ENCODE measurements at places on chromosomes 6 and 20. TPM values are rescaled to one million over a fixed set of nuclear protein-coding genes. Genes with fewer than 3 reads are reported as not detected.
A peak's percentile ranks its signal among the peaks of the same experiment; 100 is the strongest.

The PRDM13 gene
- total RNA-seq, result not detected

DNA sequence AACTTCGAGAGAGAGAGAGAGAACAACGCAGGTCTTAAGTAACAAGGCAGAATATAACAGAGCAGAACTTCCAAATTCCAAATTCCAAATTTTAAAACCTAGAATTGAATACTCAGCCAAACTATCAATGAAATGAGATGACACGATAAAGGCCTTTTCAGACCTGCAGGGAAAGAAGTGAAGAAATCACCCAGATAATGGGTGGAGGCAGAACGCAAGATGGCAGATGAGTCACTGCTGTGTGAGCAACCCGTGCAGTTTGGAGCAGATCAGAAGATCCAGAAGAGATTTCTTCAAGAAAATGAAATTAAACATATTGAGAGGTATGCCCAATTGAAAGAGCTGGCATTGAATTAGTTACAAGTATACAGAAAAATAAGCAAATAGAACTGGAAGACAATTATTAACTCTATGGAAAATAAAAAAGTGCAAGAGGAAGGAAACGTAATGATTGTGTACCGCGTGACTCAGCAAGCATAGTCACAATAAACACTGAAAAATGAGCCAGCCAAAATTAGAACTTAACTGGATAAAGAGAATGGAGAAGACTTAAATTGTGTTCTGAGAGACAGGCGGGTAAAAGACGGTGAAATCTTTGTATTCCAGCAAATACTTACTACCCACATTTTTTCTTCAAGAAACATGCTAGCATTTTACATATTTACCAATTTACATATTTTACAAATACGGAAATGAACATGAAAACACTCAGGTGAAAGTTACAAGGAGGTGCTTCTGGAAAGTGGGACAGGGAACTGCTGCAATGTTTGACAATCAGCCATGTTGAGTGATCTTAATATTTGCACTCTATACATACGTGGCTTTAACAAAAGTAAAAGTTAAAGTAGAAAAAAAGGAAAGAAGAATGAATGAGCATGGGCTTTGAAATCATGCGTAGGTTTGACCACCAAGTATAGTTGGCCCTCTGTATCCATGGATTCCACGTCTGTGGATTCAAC lies 87.9 kb upstream of the CDYL start:
- no peak for DNase-seq

DNA sequence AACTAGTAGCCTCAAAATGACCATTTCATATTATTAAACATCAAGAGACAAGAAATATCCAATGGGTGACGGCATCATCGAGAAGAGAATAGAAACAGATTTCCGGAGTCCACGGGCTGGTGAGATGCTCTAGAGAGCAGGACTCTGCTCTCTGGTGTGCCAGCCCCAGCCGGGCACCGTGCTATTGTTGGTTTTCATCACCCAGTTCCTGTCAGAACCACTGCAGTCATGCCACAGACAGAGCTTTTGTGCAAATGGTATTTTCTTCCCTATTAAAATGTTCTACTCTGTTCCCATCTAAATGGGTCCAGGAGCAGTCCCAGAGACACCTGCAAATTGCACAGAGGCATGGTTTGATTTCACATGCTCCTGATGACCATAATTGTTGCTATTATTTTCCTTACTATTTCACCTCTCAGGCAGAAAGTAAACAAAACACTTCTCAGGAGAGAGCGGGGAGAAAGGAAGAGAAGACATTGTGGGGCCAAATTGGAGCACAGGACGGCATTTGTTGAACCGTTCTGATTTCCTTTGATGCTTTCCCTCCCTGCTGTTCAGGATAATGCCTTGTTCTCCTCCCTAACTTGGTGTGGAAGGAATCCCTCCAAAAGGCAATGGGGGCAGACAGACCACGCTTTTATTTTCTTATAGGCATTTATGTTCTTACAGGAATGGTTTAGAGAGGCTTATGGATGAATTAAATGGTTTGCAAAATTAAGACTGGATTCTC lies 11.4 kb upstream of the RAMACL start:
- no peak for DNase-seq

- no peak for DNase-seq
These were observed 979.0 kb downstream of the KIF16B start for GRCh38 chr20:15594158-15594695.

DNA sequence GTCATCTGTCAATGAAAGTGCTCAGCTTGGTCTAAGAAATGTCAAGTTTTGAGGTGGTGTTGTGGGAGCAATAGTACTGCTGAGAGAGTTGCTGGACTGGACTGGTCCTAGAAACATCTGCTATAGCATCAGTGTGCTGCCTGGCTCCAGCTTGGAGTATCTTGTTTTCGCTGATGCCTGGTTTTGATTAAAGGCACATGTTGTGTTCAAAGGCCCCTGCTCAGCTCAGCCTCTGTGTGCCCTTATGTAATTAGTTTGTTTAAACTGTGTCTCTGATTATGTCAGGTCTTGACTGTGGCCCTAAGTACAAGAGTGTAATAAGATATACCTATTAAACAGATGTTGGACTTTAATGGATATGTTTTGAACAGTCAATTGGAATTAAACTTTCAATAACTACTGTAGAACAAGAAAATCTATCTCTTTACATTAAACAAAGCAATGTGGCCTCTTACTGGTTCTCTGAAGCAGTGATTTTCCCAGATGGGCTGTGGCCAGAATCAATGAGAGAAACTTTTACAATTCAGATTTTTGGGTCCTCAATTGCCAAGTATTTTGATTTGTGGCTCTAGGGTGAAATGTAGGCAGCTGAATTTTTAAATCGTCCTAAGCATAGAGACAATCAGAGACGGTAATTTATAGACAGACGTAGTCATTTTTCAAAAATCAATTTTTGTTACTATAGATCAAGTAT lies 668.2 kb downstream of the DHX35 start:
- DNase-seq, result no peak

The RIMS4 gene
- 1.2 TPM for total RNA-seq

The WFDC8 gene
- not detected for total RNA-seq

DNA sequence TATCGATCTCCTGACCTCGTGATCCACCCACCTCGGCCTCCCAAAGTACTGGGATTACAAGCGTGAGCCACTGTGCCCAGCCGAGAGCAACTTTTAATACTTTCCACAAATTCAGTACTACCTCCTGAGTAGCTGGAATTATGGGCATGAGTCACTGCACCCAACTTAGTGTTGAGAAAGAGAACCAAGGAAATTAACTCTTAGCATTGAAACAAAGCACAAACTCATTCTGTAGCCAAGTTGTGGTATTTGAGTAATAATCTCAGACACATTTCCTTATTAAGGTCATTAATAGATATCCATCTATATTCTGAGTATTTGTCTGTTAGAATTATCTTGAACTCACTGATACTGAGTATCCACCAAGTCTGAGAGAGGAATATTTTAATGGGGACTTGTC lies 14.3 kb upstream of the ELOVL2 start:
- DNase-seq, result no peak

DNA sequence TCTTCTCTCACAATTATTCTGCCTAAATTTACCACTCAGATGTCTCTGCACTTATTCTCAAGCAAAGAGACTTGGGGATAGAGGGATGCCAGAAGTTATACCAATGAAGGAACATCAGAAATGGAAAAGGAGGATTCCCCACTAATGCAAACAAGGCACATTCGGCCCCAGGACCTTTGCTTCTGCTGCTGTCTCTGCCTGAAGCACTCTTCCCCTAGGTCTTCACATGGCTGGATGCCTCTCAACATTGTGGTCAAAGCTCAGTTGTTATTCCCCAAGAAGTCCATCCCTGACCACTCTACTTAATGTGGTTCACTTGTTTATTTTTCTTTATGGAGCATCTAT lies 508.7 kb downstream of the DOK5 start:
- DNase-seq, result no peak

- DNase-seq, result no peak
These were observed 49.9 kb downstream of the KCNB1 start for GRCh38 chr20:49432550-49432949.

- no peak for DNase-seq
These were observed 956.5 kb downstream of the TFAP2A start for GRCh38 chr6:9458424-9458823.

The ANKRD66 gene
- not detected for total RNA-seq

The MTHFD1L gene
- 5.1 TPM for total RNA-seq

The DAAM2 gene
- total RNA-seq, result 7.1 TPM

DNA sequence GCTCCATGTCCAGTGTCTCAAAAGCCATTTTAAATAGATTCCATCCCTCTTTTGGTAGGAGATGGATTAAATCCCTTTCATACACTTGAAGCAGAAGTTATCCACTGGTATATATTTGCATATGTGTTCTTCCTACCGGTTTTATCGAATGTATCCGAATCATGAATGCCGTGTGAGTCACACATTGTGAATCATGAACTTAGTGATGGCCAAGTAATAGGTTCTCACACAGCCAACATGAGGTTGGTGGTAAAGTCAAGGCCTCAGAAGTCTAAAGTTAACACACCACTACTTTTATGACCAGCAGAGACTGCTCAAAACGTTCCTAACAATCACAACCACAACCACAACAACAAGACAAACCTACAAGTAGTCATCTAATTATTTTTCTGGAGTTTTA lies 345.5 kb downstream of the THBS2 start:
- no peak for DNase-seq

The NFATC2 gene
- total RNA-seq, result 5.6 TPM

GRCh38 chr20:11849976-11850670 lies 67.6 kb upstream of the BTBD3 start:
- no peak for DNase-seq

The CST5 gene
- total RNA-seq, result not detected

The IRF4 gene
- total RNA-seq, result 11.0 TPM

The SSR1 gene
- total RNA-seq, result 136 TPM

DNA sequence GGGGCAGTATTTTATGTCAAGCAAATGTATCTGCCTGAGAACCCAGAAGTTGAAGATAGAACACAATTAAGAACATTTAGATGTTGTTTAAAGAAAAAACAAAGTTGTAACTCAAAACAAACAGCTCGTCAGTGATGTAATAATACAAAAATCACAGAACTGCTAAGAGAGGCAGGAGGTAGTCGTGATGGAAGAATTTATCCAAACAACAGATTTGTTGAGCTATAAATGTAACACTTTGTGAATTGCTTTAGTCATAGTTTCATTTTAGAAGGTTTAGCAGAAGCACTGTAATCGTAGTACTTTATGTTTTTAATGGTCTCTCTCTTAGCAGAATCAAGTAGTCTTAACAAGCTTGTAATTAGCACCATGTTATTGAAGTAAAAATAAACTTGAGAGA lies 73.6 kb downstream of the SCAF8 start:
- DNase-seq, result no peak

GRCh38 chr6:7628909-7629308 lies 38.9 kb downstream of the SNRNP48 start:
- DNase-seq, result no peak

The TOX2 gene
- total RNA-seq, result 3.0 TPM

DNA sequence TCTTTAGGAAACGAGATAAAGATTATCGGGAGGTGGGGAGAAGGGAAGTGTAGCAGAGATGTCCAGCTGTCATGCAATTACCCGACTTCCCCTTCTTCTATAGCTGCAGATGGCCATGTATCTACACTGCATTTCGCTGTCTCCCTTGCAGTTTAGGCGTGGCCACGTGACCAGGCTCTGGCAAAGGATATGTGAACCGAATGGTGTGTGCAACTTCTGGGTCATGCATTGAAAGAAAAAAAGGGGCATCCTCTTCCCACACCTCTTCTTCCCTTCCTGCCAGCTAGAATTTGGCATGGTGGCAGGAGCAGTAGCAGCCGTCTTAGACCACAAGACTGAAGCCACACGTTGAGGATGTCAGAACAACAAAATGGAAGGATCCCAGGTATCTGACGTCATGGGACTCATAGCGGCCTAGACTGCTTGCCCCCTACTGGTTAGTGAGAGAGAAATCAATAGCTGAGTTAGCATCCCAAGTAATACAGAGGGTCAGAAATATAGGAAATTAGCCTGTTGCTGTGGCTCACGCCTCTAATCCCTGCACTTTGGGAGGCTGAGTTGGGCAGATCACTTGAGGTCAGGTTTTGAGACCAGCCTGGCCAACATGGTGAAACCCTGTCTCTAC lies 32.8 kb downstream of the TCF15 start:
- no peak for DNase-seq

- DNase-seq, result no peak
These were observed at the start of gene CLPSL2 for GRCh38 chr6:35776364-35777215. Gene CLPSL2, plus strand, starts transcription at chr6:35776598. Its CDS starts 21 bp downstream, at chr6:35776619.

DNA sequence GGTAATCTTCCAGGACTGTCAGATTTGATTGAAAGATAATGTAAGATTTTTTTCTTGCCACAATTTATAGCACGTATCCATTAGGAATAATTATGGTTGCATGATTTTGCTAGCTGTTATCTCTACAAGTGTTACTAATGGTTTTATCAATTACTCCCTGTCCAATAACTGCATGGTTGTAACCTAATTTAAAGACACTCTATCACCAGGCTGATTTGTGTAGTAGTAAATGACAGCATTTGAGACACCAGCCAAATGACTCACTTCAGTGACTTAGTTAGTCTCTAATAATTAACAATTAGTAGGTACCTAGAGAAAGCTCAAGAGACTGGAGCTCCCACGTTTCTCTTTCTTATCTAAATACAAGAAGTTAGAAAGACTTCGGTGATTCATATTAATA lies 453.8 kb upstream of the POU3F2 start:
- no peak for DNase-seq

GRCh38 chr6:80338201-80338836 lies 231.8 kb downstream of the BCKDHB start:
- peak; percentile 35 for DNase-seq

The WFDC2 gene
- 124 TPM for total RNA-seq

The ARFGEF2 gene
- 87.1 TPM for total RNA-seq

DNA sequence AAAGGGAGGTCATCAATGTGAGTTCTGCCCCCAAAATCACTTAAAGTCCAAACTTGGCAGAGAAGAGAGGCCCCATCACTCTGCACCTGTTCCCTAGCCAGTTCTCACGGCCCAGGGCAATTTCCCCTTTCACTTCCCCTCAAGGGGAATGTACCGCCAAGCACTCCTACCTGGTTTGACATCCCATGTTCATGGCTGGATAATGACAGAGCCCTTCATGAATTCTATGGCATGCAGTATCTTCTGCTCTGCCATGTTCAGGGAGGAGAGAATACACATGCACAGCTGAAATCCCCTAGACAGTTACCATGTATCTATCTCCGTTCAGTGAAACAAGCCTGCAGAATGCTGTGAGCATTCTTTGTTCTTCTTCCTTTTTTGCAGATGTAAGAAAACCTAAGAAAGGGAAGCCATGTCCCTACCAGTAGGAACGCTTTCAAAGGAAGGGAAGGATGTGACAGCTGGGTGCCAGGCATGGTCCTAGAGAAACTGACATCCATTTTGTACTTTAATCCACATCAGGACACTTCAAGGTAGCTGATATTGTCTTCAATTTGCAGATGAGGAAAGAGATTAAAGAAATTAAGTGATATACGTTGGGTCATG lies 79.8 kb upstream of the ARID1B start:
- no peak for DNase-seq

DNA sequence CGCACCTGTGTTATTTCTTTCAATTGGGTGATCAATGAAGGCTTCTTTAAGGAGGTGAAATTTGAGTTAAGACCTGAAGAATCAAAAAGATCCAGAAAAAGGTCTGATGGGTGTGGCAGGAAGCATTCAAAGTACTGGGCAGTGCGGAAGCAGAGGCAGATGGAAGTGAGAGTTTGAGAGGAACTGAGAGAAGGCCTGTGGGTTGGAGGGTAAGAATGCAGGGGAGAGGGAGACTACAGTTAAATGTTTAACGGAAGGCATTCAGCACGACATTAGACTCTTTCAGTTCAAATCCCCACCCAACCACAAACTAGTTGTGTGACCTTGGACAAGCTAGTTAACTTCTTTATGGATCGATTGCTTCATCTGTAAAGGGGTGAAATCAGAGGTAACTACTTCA lies 50.5 kb upstream of the GCM1 start:
- DNase-seq, result no peak

The ETV7 gene
- 8.9 TPM for total RNA-seq

The ERVFRD-1 gene
- total RNA-seq, result 0.14 TPM

Data from left colon (tissue), 2 donors.